ENCODE measurements at places on chromosomes 13 and 19.
A peak's percentile ranks its signal among the peaks of the same experiment; 100 is the strongest.

DNA sequence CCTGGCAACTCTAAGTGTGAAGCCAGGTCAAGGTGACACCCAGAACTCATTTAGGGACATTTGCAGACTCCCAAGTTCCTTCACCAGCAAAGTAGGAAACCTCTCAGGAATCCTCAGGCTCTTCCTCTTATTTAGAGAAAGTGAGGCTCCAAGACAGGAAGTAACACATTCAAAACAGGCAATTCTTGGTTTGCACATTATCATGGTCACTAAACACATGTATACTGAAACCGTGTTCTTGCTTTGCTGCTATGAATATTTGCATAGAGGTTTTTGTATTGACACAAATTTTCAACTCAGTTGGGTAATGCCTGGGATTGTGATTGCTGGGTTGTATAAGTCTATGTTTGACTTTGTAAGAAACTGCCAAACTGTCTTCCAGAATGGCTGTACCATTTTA lies 13.2 kb upstream of the URI1 start:
- DNase-seq: no peak

DNA sequence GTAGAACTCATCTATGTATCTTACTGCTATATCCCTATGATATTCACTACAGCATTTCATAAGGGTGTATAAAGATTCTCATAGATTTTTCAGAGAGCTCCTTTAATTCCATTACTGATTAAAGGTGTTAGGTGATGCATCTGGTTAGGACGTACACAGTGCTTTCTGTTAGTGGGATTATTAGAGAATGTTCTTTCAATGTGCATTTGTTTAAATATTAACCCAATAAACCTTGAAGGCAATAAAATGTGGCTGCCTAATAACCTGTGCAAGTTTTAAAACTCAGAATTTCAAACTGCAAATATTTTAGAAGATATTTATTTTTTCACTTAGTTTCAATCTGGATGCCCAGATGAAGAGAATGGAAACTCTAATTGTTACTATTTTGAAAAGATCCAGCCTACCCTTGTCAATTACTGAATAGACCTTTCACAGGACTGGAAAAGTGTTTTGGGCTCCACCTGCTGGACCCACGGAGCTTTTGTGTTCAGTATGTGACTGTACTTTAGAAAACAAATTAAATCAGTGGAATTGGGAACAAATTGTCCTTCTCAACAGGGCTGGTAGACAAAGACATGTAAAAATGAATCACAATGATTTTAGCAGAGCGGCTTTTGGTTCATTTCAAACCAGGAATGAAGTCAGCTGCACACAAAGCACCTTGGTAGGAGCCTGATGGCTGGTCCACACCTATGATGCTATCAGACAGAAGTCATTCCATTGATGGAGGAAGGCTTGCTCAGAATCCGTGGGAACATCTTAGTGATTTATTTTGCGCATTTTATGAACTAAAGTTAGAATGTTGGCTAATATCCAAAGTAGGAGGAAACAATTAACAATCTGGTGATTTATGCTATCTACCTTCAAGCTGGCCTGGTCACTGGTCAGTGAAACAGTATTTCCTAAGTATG lies 89.4 kb upstream of the RAP2A start:
- peak; percentile 55 for DNase-seq

DNA sequence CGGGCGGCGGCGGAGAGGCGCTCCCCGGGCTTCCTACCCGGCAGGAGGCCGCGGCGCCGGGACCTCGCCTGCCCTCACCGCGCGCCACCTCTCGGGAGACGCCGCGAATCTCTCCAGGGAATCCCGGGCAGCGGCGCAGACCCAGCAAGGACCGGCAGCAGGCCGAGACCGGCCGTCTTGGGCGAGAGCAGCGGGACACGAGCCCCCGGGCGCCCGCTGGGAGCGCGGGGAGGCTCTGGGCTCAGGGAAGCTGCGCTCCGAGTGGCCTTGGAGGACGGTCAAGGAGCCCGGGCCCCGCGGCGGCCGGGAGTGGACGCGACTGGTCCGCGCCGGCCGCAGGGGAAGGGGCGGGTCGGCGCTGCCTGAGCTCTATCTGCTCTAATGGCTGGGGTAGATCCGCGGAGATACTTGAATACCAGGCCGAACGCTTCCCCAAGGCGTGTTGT lies 14.7 kb downstream of the CDX2 start:
- no peak for DNase-seq

- DNase-seq: no peak
Observed at GRCh38 chr13:64529874-64530485, 2700.2 kb downstream of the PCDH9 start.

GRCh38 chr13:79999601-80000000 lies 341.3 kb downstream of the SPRY2 start:
- DNase-seq: no peak

DNA sequence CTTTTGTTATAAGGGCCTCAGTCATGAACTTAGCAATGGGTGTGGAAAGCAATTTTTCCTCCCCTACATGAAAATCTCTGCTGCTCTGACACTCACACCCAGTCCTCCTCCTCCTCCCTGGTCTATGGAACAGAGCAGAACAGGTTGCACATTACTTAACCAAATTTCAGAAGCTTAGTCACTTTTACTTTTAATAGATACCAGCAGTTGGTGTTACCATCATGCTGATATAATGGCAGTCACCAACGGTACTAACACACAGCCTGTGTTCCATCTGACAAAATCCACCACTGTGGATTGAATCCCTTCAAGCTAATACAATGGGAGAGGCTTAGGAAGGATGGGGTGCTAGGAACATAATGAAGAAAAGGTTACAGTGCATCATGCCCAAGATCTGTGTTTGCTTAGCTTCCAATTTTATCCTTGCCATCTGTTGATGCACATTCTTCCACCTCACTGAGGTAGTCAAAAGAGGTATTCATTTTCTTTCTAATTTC lies 9.8 kb downstream of the TPT1 start:
- no peak for DNase-seq

DNA sequence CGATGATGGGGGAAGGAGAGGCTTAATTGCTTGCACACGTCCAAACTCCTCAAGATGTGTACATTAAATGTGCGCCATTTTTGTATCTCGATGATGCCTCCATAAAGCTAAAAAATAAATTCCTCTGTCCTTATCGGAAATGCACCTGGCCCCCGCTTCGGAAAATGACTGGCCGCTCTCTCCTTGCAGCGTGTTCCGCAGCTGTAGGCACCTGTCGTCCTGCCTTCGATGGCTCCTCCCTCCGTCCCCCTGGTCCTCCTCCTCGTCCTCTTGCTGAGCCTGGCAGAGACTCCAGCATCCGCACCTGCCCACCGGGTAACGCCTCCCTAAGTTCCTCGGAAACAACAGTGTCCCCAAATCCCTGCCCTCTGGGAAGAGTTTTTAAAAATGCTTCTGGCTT lies 1.1 kb downstream of the GALP start:
- DNase-seq: no peak

DNA sequence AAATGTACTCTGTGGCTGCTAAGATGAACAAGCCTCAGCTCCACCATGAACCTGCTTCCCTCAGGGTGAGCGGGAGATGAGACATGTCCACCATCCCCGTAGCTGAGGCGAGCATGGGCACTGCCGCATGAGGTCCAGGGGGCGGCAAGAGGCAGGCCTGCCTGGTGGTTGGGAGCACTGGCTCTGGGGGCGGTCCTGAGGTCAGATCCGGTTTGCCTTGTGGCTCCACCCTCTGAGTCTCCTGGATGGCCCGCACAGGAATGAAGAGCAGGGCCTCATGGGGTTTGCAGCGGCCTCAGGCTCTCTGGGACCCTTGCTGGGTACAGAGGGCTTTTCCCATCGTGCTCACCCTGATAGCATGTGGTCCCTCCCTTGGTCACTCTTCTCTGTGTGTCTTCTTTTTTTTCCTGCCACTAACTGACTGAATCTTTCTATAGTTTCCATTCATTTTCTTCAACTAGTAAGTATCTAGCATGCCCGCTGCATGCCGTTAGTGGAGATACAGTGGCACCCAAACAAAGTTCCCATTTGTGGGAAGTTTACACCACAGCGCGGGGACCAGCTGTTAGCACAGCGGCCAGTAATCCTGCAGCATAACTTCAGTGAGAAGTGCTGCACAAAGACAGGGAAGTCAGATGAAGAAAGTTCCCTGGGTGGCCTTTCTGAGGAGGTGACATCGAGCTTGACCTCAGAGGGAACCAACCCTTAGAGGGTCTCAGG lies 37.3 kb downstream of the CAPN12 start:
- DNase-seq: no peak

GRCh38 chr13:105735281-105735680 lies 800.2 kb downstream of the EFNB2 start:
- no peak for DNase-seq

GRCh38 chr13:20043207-20043925 lies 84.8 kb downstream of the ZMYM2 start:
- no peak for DNase-seq

DNA sequence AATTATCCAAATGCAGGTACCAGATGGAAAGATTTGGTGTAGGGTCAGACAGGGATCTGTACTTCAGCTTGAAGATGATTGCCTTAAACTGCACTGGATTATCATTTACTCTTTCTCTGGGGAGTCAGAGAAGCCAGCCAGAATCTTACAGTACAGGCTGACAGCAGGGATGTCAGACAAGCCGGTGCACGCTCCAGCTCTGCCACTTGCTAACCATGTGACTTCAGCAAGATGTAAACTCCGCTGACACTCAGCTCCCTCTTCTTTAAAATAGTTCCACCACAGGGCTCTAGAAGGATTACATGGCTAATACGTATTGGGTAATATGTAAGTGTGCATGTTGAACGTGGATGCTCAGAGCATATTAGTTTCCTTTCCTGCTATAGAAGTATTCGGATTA lies 251.4 kb upstream of the MAB21L1 start:
- no peak for DNase-seq

DNA sequence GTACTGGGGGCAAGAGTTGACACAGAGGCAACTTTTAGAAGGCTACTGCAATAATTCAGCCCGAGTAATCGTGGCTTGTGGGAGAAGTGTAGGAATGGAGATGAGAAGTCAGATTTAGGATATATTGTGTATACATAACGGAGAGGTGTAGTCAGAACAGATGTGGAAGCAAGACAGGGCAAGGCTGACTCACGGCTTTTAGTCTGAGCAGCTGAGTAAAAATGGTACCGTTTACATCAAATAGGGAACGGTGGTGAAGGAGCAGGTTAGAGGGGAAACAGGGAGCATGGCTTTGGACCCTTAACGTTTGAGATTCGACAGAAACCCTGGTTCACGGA lies 796 bp upstream of the LSM14A start:
- peak; percentile 46 for DNase-seq

DNA sequence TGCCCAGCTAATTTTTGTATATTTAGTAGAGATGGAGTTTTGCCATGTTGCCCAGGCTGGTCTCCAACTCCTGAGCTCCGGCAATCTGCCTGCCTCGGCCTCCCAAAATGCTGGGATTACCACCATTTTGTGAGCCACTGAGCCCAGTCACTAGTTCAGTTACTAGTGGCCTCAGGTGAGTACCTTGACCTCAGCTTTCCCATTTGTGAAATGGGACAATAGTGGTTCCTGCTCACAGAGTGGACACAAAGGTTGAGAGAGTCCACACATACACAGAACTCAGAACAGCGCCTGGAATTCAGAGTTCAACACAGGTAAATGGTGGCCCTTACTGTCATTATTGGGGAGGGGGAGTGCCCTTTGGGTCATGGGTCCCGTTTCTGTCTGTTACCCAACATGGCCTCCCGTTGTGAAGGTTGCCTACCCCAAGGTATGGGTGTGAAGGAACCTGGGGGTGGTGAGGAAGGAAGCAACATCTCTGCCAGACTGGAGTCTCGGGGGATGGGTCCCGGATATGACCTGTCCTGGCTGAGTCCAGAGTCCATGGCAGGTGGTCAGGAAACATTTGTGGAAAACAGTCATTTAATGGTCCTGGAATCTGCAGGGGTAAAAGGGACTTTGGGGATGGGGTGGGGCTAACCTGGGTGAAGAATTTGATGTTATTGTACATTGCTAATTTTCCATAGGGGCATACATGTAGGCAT lies 11.7 kb upstream of the IRGC start:
- no peak for DNase-seq

GRCh38 chr19:46192992-46193650 lies 36.4 kb upstream of the IGFL1 start:
- no peak for DNase-seq

- no peak for DNase-seq
Observed at GRCh38 chr13:98083507-98083906, 59.4 kb upstream of the FARP1 start.

DNA sequence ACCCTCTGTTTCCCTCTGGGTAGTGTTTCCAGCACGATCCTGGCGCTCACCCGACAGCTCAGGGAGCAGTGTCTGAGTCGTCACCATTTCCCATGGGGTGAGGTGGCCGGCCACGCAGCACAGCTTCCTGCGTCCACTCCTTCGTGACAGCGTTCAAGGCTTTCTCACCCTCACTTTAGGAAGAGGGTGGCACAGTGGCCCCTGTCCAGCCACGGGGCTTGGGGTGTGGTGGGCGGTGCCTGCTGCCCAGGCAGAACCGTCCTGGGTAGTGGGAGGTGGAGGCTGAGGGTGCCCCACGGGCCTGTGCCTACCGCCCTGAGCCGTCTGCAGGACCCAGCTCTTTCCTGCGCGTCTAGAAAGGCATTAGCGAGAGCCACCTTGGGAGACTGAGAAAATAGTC lies 21.9 kb downstream of the LAMP1 start:
- no peak for DNase-seq

- DNase-seq: no peak
Observed at GRCh38 chr13:44040070-44040817, 160.5 kb downstream of the LACC1 start.

GRCh38 chr13:52921194-52921593 lies 72.8 kb upstream of the PCDH8 start:
- no peak for DNase-seq

GRCh38 chr13:105960326-105960725 lies 575.1 kb downstream of the EFNB2 start:
- no peak for DNase-seq

GRCh38 chr19:55238030-55238429 lies 9.5 kb upstream of the TMEM86B start:
- DNase-seq: no peak

DNA sequence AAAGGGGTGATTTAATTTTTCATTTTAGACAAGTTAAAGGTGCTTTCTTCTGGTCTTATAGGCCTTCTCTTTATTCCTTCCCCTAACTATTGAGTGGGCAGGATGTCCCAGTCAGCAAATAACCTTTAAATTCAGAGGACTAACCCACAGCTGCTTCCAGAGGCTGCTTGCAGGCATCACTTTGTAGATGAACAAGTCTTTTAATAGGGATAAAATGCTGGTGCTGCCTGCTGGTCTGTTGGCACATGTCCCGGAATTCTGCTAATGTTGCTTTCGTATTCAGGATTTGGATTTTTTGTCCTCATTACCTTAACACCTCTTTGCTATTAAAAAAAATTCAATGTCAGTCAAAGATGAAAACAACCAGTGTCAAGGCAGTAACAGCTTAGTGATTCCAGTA lies 132.7 kb upstream of the KL start:
- DNase-seq: no peak

- no peak for DNase-seq
Observed at GRCh38 chr19:45414468-45414867, 8.0 kb downstream of the POLR1G start.
